SIG-M5 (cell line): ENCODE measurements at places on chromosomes 7 and 10.

- no peak for DNase-seq
These were observed 178.0 kb downstream of the ADARB2 start for GRCh38 chr10:1559311-1559710.

DNA sequence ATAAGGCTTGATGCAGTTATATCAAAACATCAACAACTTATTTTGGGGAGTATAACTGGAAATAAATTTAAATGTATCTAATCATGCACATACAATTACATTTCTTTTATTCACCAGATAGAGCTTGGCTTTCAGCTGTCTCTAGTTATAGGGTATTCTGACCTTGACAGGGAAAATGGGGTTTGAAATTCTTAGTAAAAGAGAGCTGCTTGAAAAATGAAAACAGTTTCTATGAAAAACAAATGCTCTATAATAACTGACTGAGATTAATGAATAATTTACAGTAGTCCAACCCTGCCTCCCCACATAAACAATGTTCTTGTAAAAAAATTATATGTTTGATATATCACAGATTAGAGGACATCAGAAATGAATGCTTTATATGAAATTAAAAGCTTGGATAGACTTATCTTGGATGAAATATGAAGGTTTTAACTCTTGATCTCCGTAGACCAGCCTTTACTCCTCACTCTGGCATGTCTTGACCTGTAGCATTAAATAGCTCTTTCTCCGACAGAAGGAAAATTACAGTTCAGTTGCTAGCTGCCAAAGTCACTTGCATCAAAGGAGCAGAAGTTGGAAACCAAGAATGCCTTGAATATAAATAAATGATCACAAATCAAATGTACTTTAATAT is 32.1 kb downstream of the VWC2 start:
- DNase-seq, result no peak

DNA sequence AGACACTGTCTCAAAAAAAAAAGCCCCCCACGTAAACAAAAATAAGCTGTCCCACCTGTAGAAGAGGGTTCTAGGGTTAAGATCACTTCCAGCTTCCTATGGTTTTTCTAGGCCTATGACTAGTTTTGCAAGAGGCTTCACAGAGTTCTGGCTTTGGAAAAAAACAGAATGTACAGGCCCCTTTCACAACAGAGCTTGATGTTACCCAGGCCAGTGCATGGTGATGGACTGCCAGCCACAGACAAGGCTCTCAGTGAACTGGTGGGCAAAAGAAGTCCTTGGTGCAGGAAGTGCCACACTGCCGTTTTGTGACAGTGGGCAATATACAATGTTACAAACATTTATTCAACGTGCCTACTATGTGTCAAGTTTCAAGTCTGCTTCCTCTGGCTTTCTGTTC is 18.3 kb upstream of the EFCAB10 start:
- DNase-seq, result no peak

- DNase-seq, result no peak
These were observed 3.4 kb upstream of the ARHGAP22 start for GRCh38 chr10:48608279-48608681.

DNA sequence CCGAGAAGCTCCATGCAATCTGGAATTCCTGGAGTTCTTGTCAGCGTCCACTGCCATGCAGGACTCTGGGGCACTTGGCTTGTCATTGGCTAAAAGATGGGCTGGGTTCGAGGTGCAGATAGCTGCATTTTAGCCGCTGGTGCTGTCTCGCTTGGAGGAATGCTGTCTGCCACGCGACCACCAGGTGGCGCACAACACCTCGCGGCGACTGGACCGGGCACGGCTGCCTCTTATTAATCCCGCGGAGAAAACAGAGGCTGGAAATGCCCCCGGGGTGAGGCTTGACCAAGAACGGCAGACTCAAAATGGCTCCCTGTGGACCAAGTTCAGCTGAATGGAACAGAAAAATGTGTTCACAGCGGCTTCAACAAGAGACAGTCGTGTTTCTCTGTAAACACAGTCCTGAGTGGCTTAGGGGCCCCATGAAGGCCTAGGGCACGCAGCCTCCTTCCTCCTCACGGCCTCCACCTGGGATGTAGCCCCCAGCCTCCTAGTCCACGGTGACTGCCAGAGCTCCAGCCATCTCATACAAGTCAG is 46.2 kb downstream of the AOC1 start:
- DNase-seq, result no peak

DNA sequence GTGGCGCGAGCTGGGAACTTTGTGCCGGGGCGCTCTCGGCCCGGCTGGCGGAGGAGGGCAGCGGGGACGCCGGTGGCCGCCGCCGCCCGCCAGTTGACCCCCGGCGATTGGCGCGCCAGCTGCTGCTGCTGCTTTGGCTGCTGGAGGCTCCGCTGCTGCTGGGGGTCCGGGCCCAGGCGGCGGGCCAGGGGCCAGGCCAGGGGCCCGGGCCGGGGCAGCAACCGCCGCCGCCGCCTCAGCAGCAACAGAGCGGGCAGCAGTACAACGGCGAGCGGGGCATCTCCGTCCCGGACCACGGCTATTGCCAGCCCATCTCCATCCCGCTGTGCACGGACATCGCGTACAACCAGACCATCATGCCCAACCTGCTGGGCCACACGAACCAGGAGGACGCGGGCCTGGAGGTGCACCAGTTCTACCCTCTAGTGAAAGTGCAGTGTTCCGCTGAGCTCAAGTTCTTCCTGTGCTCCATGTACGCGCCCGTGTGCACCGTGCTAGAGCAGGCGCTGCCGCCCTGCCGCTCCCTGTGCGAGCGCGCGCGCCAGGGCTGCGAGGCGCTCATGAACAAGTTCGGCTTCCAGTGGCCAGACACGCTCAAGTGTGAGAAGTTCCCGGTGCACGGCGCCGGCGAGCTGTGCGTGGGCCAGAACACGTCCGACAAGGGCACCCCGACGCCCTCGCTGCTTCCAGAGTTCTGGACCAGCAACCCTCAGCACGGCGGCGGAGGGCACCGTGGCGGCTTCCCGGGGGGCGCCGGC is 870 bp downstream of the FZD1 start:
- DNase-seq, result no peak

DNA sequence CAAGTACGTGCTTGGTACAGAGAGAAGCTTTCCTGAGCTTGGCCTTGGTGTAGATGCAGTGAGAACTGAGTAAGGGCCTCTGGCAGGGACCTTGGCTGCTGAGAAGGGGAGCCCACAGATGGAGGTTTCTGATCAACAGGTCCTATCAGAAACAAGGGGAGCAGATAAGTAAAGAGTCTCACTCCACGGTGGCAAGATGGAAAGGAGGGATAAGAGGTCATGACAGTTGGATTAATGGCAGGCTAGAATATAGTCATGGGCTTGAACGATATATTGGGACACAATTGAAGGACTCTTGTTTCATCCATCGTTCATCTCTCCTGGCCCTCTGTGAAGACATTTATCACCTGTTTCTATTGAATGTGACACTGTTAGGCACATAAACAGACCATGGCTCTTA is 41.5 kb downstream of the MET start:
- DNase-seq, result no peak

DNA sequence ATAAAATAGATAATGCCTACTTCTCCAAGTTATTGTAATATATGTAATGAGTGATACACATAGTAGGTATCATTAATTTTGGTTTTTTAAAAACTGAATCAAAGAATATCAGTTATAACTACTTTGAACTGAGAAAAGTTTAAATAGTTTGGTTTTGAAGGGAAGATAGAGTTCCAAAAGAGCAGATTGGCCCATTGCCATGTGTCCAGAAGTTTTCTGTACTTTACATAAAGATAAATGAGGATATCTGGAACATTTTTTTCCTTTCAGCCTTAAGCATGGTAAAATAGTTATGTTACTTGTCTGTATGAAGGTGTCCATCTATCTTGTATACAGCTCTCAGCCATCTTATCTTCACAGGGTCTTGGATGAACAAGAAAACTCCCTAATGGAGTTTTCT is 97.9 kb upstream of the MXI1 start:
- DNase-seq, result no peak

DNA sequence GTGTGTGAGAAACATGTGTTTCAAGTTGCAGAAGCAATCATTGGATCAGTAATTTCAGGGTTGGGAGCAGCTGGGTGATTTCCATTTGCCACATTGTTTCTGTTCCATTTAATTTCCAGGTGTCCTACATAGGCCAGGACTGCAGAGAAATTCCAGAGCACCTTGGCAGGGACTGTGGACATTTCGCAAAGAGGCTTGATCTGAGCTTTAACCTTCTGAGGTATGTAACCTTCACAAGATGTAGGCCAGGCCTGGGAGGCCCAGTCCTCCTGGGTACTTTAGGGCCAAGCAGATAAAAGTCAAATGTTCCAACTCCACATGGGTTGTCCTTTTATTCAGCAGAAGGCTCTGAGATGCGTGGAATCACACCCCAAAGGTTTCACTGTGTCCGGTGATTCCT is 6.9 kb downstream of the LRMDA start:
- DNase-seq, result no peak

GRCh38 chr10:81548160-81548559 is 326.8 kb upstream of the NRG3 start:
- no peak for DNase-seq

- DNase-seq, result no peak
These were observed 28.4 kb upstream of the CRHR2 start for GRCh38 chr7:30710669-30711068.

DNA sequence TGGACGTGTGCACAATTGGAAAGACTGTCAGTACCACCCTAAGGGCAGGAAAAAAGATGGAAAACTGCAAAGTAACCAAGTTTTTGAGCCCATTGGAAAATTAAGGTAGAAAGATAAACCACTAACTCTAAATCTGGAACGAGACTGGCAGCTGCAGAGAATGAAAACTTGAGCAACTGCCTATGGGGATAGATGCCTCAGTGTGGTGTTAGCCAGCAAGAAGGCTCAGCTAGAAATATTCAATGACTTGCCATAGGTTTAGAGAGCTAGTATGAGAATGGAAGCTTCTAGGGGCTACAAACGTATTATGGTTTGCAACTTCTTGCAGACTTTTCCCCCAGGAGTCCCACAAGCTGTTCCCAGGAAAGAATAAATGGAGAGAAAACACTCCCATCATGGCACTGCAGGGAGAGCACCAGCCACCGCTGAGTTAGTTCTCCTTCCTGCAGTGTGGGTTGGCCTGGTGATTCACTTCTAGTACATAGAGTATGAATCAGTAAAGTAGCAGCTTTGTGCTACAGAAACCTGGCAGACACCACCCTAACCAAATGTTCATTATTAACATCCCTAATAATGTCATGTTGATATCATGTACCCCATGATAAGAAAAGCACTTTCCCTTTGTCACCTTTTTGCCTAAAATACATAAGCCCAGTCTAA is 372.4 kb upstream of the VWC2 start:
- DNase-seq, result no peak

GRCh38 chr7:81783818-81784217 is 14.0 kb upstream of the HGF start:
- no peak for DNase-seq

DNA sequence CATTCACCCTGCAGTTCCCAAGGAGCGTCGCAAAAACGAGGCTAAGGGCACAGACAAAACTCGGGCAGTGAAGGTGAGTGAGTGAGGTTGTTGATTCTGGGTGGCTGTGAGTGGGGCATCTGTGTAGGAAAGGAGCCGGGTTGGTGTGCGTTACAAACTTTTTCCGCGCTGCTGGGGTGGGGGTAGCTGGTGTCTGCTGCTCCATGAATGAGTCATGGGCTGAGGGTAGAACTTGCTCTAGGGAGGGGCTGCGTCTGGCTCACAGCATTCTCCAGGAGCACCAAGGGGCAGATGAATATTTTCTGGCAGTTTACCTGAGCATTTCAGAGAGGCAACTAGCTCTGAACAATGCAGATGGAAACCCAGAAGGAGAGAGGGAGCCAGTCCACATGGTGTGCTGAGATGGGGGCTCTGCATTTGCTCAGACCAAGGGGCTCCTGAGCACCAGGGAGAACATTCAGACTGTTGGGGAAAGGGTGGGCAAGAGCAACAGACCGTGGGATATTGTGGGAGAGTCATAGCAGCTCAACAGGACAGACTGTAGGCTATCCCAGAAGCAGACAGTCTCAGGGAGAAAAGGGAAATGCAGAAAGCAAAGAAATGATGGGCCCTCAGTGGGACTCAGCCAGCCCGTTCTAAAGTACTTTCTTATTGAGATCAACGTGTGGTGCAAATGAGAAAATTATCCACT is 18.8 kb downstream of the NOBOX start:
- no peak for DNase-seq

GRCh38 chr7:137975221-137975620 is 26.7 kb downstream of the CREB3L2 start:
- no peak for DNase-seq

- DNase-seq, result no peak
These were observed 224.8 kb upstream of the LYZL1 start for GRCh38 chr10:29063806-29064644.

DNA sequence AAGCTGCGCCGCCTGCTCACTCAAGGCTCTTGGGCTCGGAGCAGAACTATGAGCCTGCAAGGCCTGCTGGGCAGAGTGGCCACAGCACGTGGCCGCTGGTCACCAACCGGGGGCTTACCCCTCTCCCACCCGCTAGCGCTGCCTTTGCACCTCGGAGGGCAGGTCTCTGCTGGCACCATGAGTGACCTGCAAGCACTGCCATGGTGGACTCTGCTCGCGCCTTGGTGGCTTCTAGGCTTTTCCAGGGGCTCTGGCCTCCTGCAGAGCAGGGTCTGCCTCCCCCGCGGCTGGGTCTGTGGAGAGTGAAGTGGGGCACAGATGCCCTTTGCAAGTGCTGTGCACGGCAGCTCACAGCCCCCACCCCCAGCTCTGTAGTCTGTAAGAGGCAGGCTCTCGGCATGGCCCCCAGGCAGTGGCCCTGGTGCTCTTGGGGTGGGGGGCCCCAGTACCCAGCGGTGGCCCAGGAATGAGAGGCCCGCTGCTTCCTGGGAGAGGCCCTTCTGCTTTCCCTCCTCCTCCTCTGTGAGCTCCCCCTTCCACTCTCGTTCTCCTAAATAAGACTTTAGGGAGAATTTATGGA is 119.6 kb downstream of the INPP5A start:
- no peak for DNase-seq

DNA sequence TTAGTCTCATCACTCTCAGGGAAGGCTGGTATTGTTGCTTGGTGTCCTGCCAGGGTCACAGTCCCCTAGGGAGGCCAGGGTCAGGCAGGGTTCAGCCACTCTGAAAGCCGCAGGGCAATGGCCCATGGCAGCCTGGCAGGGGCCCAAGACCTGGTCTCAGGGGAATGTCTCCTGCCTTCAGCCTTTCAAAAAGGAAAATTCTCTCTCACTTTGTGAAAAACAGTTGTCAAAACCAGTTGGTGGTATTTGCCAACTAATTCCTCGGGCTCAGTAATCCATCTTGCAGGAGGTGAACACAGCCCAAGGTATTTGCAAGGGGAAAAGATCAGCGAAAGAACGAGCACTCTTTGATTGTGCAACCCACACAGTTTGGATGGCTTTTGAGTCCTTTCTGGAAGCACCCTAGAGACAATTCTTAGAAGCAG is 101.5 kb downstream of the JCAD start:
- DNase-seq, result no peak

DNA sequence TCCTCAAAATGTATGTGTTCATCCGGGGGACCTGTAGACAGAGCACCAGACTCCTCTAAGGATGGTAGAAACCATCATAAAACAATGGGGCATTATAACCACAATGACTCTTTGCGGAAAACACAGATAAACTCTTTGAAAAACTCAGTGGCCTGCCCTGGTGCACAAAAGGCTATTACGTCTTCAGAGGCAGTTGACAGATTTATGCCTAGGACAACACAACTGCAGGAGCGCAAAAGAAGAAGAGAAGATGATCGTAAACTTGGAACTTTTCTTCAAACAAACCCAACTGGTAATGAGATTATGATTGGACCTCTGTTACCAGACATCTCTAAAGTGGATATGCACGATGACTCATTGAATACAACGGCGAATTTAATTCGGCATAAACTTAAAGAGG is 6.0 kb downstream of the RBM48 start:
- DNase-seq, result no peak

- peak; percentile 57 for DNase-seq
These were observed 56.2 kb upstream of the GDF10 start for GRCh38 chr10:47243791-47244190.
